ENCODE measurements at places on chromosomes 1 and 21. TPM values are rescaled to one million over a fixed set of nuclear protein-coding genes. Genes with fewer than 3 reads are reported as not detected.
A peak's percentile ranks its signal among the peaks of the same experiment; 100 is the strongest.

- no peaks in the 10 kb centered on the region for H3K27me3 ChIP-seq
- no peak overlapping the region for H3K4me3 ChIP-seq
- no peak overlapping the region for H3K27ac ChIP-seq
- no peaks in the 10 kb centered on the region for H3K4me1 ChIP-seq
- H3K36me3 ChIP-seq, result no peaks in the 10 kb centered on the region
- no peak for DNase-seq
These were observed 33.5 kb upstream of the SSBP3 start for GRCh38 chr1:54439550-54440223.

Gene SORT1
- total RNA-seq, result 0.33 TPM

Gene SIPA1L2
- total RNA-seq, result 2.1 TPM

DNA sequence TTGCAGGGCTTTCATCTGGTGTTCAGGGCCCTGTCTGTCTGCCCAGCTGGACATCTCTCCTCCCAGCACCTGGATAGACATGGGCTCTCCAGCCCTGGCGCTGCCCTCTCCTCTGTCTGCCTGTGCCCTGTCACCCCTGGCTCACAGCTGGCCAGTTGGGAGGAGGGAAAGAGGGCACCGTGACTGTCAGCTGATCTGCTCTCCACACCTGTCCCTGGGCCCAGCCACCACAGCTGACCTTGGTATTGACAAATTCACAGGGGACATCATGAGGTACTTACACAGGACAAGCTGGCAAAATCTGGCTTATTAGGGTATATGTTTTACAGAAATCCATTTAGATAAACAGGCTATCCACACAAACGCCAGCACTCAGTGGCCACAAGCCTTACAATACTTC lies 8.3 kb downstream of the TNR start:
- H3K4me1 ChIP-seq, result no peaks in the 10 kb centered on the region
- no peak overlapping the region for H3K4me3 ChIP-seq
- no peaks in the 10 kb centered on the region for H3K36me3 ChIP-seq
- no peak overlapping the region for H3K27ac ChIP-seq

Gene CD53
- 255 TPM for total RNA-seq

Gene UTP25
- 4.1 TPM for total RNA-seq

- H3K36me3 ChIP-seq, result peaks cover 2% of the 10 kb centered on the region
- DNase-seq, result no peak
- H3K27me3 ChIP-seq, result no peaks in the 10 kb centered on the region
- peaks cover 31% of the 10 kb centered on the region for H3K4me1 ChIP-seq
These were observed 1.4 kb downstream of the WDTC1 start for GRCh38 chr1:27235827-27236226.

- no peaks in the 10 kb centered on the region for H3K27me3 ChIP-seq
- H3K4me1 ChIP-seq, result peaks cover 7% of the 10 kb centered on the region
- H3K4me3 ChIP-seq, result no peak overlapping the region
- DNase-seq, result peak; percentile 21
These were observed 34.0 kb downstream of the OPRD1 start for GRCh38 chr1:28845786-28846543.

Gene DLGAP3
- 0.74 TPM for total RNA-seq

Gene ABCA4
- 0.10 TPM for total RNA-seq
